ENCODE measurements at places on chromosomes 6 and 20.

GRCh38 chr6:51839726-51840374 lies 247.6 kb downstream of the PKHD1 start:
- no peak for DNase-seq

- DNase-seq: no peak
Measured at GRCh38 chr6:28816909-28817807, 106.6 kb downstream of the TRIM27 start.

DNA sequence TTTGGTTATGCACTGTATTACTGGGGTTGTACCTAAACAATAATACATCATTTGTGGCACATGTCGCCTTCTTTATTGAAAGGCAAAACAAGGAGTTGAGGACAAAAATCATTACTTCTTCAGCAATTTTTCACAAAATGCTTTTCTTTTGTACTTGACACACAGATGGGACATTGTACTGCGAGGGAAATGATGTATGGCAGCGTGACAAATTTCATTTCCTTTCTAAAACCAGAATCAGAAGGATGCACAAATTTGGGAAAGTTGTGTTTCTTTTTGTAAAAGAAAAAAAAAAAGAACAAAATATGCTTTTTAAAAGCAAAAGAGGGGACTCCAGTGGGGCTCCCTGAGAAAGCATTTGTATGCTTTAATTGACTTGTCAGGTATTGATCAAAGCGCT lies 394.0 kb upstream of the SLC35B3 start:
- no peak for DNase-seq

- DNase-seq: no peak
Measured at GRCh38 chr6:158019416-158019815, 37.8 kb downstream of the SYNJ2 start.

DNA sequence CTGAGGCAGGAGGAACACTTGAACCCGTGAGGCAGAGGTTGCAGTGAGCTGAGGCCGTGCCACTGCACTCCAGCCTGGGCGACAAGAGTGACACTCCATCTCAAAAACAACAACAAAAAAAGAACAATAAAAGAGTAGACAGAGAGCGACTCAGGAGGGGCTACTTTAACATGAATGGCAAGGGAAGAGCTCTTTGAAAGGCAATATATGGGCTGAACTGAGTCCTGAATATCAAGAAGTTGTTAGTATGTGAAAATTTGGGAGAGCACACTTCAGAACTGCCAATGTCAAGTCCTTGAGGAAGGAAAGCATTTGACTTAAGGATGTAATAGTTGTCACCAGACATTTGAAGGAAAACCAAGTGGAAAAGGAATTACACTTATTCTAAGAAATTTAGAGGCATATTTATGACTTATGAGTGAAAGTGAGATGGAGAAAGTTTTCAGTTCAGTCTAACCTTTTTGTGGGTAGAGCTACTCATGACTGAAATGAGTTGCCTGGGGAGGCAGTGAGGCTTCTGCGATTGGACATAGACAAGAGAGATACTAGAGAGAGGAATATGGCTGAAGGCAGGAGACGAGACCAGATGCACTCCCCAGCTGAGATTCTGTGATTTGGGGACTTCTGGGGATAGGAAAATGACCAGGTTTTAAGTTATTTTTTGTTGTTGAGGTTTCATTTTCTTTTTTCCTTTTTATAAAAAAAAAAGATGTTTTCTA lies 48.6 kb upstream of the SLC16A10 start:
- no peak for DNase-seq

GRCh38 chr6:10695086-10695657 lies 400 bp downstream of the PAK1IP1 start:
- DNase-seq: no peak

GRCh38 chr6:132333639-132334520 lies 67.4 kb downstream of the MOXD1 start:
- no peak for DNase-seq

DNA sequence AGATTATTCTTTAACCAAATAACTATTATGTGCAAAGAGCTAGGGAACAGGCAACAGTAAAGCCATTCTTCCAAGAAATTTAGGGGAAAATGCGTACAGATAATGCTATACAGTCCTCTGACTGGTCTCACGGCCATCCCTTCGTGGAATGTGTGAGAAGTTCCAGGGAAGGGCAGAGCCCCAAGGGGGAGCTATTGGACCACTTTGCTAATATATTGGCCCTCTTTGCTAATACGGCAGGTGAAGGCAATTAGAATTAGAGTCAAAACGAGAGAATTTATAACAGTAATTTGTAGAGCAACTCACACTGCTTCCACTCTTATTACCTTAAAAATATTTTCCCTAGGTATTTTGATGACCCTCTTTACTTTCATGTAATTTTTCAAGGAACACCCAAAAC lies 140.4 kb downstream of the IMPG1 start:
- no peak for DNase-seq

DNA sequence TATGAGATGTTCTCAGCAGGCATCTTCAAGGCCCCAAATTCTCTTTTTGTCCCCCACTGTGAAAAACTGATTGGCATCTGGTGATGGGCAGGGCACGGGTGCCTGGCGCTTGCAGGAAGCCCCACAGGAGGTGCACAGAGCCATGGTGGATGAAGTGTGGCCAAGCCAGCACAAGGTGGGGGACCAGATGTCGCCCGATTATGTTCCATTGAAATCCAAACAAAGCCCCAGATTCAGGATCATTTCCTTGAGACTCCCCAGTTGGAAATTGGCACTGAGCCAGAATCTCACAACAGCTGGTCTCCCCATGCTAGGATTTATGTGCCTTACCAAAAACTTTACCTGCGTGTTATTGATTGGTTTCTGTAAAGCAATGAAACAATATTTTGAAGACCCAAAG lies 186.1 kb downstream of the ADAT2 start:
- DNase-seq: no peak

DNA sequence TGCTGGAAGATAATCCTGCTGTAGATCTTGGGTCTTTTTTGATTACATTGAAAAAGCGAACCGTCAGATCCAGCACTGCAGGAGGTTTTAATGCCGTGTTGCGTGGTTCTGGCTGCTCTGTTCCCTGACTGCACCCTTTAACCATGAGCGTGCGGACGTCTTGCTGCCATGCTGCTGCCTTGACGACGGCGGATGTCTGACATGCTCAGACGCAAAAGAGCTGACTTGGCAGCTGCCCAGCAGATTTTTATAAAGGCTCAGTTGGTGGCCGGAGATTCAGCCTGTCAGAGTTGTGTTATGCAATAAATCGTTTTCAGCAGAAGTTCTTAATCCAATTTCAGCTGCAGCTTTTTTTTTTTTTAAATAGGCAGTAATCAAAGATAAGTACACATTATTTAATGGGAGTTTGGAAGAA lies 119.4 kb downstream of the JARID2 start:
- no peak for DNase-seq

GRCh38 chr6:127221201-127221600 lies 45.5 kb upstream of the RNF146 start:
- no peak for DNase-seq

DNA sequence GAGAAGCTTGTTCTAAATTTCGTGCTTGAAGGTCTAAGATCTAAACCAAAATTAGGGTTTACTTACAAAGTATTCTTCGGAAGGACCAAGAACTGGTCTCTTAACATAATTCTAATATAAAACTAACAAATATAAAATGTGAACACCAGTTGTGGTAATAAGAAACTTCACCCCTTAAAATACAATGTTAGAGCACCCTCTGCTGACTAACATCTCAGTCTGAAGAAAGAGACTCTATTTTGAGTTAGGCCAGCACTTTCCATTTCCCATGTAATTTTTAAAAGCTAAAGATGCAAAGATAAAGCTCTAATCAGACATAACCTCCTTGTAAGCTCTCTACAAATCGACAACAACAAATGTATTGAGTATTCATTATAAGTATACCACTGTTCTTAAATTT lies 24.6 kb downstream of the ATG5 start:
- no peak for DNase-seq

- DNase-seq: peak; percentile 9
Measured at GRCh38 chr20:59087829-59088433, 45.3 kb upstream of the PRELID3B start.

GRCh38 chr6:39979461-39980328 lies 45.4 kb upstream of the MOCS1 start:
- no peak for DNase-seq

GRCh38 chr6:33189625-33190448 lies 2.4 kb downstream of the COL11A2 start:
- no peak for DNase-seq

DNA sequence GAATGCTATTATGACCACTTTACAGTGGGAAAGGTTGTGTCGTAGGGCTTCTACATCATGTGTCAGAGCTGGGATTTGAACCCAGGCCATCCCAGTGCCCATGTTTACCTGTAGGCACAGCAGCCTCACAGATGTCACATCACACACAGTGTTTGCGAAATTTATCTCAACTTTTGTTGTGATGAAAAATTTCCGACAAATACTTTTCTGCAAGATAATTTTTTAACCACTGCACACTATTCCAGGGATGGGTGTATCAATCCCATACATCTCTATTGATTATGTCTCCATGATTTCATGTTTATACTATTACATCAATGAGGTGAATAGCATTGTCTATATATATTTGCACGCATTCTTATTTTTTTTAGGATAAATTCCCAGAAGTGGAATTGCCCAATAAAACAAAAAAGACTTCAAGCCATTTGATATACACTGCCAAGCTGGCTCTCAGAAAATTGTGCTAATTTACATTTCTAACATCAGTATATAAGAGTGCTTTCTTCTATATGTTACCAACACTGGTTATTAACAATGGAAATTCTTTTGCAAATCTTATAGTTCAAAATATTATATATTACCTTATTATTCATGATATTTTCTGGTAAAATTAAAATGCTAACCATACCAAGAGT lies 189.1 kb upstream of the ZNF217 start:
- DNase-seq: no peak

DNA sequence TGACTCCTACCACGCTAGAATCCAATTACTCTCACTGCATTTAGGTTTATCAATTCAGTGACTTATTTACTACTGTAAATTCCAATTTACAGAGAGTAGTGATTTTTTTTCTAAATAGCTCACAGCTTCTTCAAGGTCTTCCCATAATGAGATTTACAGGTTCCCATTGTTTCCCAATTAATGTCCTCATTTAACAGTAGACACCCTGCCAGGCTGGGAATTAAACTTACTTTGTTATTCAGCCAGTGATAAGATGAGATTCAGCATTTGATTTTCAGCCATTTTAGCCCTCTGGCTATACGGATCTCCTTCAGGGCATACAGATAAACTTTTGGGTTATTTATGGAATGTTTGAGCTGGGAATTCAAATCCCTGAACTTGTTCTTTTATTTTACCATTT lies 582.9 kb upstream of the EYS start:
- no peak for DNase-seq

- DNase-seq: no peak
Measured at GRCh38 chr6:170438402-170438753, 114.7 kb downstream of the PSMB1 start.

GRCh38 chr6:160122744-160123143 lies 1.1 kb downstream of the SLC22A1 start:
- DNase-seq: no peak

DNA sequence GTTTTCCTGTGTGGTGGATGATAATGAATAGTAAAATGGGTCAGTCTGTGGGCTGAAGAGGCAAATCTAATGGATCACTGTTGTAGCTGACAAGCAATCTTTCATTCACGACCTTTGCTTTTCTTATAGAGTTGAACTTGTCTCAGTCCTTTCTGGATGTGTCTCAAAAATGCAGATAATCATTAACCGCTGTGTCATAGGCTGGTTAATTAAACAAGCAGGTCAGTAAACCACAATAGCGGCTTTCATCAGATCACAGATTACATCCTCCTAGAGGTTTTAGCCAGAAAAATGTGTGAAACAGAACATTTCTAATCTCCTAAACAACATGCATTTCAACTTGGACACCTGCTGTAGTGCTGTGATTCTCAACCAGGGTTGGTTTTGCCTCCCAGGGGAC lies 2.5 kb upstream of the METTL24 start:
- DNase-seq: no peak

DNA sequence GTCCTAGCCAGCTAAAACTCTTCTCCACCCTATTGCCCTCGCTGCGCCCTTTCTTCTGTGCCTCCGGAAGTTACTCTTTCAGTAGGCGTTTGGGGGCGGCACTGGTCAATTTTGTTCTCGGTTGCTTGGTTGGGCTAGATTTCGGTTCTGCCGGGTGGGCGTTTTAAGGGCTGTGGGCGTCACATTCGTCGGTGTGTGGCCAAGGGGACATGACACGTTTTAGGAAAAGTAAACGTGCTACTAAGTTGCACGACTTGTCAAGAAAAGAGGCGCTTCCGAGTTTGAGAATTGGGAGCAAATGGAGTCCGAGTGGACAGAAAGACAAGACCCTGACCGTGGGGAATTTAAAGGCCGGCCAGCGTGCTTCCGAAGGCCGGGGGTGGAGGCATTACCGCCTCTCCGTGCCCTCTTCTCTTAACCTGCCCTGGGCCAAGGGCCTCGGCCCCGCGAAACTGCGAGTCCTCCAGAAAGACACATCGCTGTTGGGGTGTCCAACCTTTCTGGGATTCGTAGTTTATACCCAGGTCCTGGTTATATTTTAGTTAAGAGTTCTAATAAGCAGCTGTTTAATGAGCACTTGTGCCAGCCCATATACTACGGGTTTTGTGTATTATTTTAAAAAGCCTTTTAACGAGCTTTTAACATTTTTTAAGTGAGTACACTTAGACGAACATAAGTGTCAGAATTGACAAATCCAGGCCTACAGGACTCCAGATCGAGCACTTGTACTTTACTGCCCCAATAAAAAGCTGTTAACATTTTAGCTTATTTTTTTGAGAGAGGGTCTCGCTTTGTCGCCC lies 664 bp upstream of the BAG6 start:
- peak; percentile 94 for DNase-seq

GRCh38 chr20:24960861-24961260 lies 11.8 kb downstream of the CST7 start:
- no peak for DNase-seq

DNA sequence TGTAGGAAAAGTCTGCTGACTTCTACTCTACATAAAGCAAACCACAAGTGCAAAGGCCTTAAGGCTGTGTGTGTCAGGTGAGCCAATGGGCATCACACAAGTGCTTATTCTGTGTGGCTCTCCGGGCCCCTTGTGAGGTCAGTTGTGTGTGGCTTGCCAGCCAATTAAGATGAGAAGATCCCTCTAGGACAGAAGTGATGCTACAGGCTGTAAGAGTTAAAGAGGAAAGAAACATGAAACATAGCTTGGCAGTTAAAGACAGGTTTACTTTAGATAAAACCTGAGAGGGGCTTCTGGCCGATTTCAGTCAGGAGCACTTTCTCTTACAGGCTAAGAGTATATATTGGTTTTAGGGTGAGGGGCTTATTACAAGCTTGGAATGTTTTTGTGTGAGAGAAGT lies 242.4 kb downstream of the NFATC2 start:
- no peak for DNase-seq

GRCh38 chr6:30707281-30707850 lies 9.7 kb downstream of the MDC1 start:
- no peak for DNase-seq

DNA sequence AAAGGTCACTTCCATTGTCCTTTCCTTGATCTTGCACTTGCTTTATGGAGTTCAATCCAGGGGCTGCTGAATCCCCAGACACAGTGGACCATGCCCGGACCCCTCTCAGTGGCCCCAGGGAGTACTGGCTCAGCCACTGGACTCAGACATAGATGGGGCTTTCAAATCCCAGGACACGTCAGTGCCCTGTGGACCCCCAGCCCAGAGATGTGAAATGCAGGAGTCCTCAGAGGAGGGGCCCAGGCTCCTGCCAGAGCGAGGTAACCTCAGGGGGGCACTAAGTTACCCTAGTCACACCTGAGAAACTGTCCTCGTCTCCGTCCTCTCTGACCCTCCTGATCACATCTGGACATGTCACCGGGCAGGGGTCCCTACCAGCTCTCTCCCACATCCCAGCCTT lies 18.7 kb upstream of the APMAP start:
- DNase-seq: no peak

GRCh38 chr6:91185072-91185471 lies 598.2 kb upstream of the MAP3K7 start:
- DNase-seq: no peak

Data from GDM1 (cell line).